ENCODE measurements at places on chromosomes 4 and X.

- no peak for DNase-seq
Observed at GRCh38 chr4:111883557-111883999, 261.7 kb upstream of the FAM241A start.

- DNase-seq = peak; percentile 78
Observed at GRCh38 chr4:140790765-140791164, 34.6 kb upstream of the TBC1D9 start.

- no peak for DNase-seq
Observed at GRCh38 chr4:23388699-23389395, 501.0 kb downstream of the PPARGC1A start.

GRCh38 chr4:40199179-40199670 is 2.4 kb downstream of the RHOH start:
- DNase-seq = no peak

DNA sequence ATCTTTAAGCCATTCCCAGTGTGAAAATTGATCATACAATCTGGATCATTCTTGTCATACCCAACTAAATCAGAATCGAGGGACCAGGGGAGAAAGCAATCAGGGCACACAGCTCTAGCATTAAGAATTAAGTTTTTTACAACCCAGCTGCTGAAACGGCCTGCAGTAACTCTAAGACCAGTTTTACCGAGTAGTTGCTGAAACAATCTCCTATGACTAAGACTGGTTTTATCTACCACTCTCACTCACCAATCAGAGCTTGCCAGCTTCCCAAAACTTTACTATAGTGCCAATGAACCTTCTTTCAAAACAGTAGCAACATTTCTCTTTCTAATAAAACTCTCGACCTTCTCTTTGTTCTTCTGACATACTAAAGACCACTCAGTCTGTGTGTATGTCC is 2.8 kb upstream of the SAP30 start:
- no peak for DNase-seq

- no peak for DNase-seq
Observed at GRCh38 chr4:183356931-183357675, 34.9 kb upstream of the CLDN24 start.

GRCh38 chr4:87030755-87031441 is 96.1 kb downstream of the AFF1 start:
- DNase-seq = no peak

- no peak for DNase-seq
Observed at GRCh38 chr4:113481820-113482219, 279.7 kb downstream of the CAMK2D start.

DNA sequence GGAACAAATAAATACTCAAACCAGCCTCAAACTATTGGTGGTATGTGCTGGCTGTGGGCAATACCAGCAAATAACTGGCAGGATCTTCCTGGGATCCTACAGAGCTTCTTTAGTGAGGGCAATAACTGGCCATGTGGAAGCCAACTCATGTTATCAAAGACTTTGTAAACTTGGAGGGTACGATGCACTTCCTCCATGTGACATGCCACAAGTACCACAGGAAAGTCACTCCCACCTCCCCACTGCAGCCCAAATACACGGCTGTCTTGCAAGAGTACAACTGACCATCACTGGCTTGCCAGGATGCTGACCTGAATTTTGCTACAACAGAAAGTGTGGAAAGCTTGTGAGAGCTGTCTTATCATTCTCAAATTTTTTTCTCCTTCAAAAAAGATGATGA is 93.3 kb upstream of the MAML3 start:
- no peak for DNase-seq

- DNase-seq = no peak
Observed at GRCh38 chr4:142700531-142700930, 145.6 kb downstream of the INPP4B start.
